ENCODE measurements at places on chromosomes 6 and 20. TPM values are rescaled to one million over a fixed set of nuclear protein-coding genes. Genes with fewer than 3 reads are reported as not detected.
A peak's percentile ranks its signal among the peaks of the same experiment; 100 is the strongest.

DNA sequence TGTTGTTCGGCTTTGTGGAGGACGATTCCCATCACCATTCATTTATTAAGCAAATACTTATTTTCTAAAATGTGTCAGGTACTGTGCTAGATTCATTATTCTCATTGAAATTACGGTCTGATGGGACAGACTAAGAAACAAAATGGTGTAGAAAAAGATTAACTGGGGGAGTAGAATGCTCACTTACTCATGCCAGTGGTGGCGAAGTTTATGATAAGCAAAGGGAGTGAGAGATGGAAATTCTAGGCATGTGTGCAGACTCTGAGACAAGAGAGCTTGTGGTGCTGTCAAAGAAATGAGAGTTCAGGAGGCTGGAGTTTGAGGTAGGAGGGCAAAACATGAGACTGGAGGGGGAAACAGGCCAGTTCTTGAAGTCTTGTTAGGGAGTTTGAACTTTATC lies 896 bp downstream of the RPP21 start:
- peak overlapping the region; percentile 64 for H3K27ac ChIP-seq
- peak overlapping the region; percentile 85 for H3K4me3 ChIP-seq
- H3K36me3 ChIP-seq, result peaks cover 16% of the 10 kb centered on the region
- peaks cover 11% of the 10 kb centered on the region for H3K4me1 ChIP-seq

DNA sequence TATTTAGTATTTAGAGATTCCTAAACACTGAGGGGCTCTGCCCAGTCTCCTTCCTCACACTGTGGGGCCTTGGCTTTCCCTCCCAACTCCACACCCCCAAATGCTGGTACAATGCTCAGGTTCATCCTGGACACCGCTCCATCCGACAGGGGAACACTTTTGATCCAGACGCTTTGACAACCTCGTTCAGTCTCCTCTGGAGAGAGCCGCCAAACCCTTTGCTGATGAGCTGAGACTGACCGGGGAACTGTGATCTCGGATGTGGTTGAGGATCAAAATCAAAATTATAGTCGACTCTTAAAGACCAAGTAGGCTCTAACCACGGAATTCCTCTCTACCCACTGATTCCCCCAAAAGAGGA lies 38.8 kb upstream of the HLA-E start:
- H3K4me1 ChIP-seq, result peaks cover 4% of the 10 kb centered on the region
- no peak overlapping the region for H3K27ac ChIP-seq

CNBD2 gene
- 4.6 TPM for total RNA-seq

HDGFL1 gene
- total RNA-seq, result not detected

TEAD3 gene
- 44.8 TPM for total RNA-seq

GRCh38 chr6:133034509-133035206 lies 206.5 kb upstream of the EYA4 start:
- no peak for DNase-seq
- H3K27me3 ChIP-seq, result peaks cover 7% of the 10 kb centered on the region
- no peak overlapping the region for H3K27ac ChIP-seq

DNA sequence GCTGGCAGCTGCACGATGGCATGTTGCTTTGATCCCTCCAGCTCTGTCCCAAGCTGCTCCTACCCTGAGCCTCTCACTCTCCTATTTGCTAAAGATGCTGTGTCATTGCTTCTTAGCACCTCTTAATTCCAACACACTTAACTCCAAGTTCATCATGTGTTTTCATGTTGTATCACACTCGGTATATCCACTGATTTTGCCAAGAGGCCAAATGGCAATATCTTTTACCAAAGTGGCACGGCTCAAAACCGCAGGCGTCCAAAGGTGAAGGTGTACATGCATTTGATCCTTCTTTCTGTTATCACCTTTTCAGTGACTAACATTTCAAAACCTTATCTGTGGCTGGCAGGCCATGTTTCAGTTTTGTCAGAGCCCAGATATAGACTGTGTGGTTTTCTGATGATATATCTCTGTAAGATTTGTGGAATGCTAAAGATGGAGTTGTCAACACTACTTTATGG lies 217.0 kb downstream of the TBX18 start:
- no peak overlapping the region for H3K4me3 ChIP-seq
- DNase-seq, result no peak
- H3K27ac ChIP-seq, result no peak overlapping the region
- H3K27me3 ChIP-seq, result no peaks in the 10 kb centered on the region
- no peaks in the 10 kb centered on the region for H3K4me1 ChIP-seq

DNA sequence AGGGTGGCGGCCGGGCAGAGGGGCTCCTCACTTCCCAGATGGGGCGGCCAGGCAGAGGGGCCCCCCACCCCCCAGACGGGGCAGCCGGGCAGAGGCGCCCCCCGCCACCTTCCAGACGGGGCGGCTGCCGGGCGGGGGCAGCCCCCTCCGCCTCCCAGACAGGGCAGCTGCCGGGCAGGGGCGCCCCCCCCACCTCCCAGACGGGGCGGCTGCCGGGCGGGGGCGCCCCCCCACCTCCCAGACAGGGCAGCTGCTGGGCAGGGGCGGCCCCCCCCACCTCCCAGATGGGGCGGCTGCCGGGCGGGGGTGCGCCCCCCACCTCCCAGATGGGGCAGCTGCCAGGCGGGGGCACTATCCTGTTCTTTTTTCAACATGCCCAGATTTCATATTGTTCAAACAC lies 78.2 kb upstream of the DST start:
- peaks cover 30% of the 10 kb centered on the region for H3K4me1 ChIP-seq
- H3K4me3 ChIP-seq, result no peak overlapping the region
- no peaks in the 10 kb centered on the region for H3K27me3 ChIP-seq

SPATS1 gene
- not detected for total RNA-seq

- H3K4me1 ChIP-seq, result peaks cover 2% of the 10 kb centered on the region
- no peak for DNase-seq
- H3K4me3 ChIP-seq, result no peak overlapping the region
- H3K36me3 ChIP-seq, result no peaks in the 10 kb centered on the region
Measured at GRCh38 chr6:99821164-99821563, 172.9 kb downstream of the MCHR2 start.

DNA sequence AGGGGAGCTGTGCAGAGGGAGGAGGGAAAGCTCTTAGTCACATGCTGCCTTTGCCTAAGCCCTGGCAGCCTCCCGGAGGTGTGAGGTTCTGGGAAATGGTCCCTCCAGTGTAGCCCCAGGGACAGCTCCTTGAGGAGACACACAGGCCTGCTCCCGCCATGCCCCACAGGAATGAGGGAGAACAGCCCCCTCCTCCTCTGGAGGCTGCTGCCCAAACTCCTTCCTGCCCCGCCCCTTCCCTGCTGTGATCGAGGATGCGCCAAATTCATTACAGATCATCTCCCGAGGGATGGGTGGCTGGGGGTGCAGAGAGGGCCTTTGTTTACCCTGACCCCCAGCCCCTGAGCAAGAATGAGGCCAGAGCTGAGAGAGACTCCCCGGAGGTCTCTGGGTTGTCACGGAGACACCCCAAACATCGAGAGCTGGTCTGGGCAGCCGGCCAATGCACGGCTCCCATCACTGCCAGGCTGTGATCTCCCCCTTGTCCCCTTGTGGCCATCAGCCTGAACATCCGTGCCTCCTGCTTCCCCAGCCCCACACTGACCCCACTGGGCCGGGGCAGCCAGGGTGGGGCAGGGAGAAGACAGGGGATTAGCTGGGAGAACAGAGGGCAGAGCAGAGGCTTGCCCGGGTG lies 8.4 kb downstream of the CYP21A2 start:
- no peak for DNase-seq
- peaks cover 26% of the 10 kb centered on the region for H3K4me1 ChIP-seq
- no peaks in the 10 kb centered on the region for H3K27me3 ChIP-seq
- H3K27ac ChIP-seq, result peak overlapping the region; percentile 94
- no peaks in the 10 kb centered on the region for H3K36me3 ChIP-seq
- H3K4me3 ChIP-seq, result no peak overlapping the region

DNA sequence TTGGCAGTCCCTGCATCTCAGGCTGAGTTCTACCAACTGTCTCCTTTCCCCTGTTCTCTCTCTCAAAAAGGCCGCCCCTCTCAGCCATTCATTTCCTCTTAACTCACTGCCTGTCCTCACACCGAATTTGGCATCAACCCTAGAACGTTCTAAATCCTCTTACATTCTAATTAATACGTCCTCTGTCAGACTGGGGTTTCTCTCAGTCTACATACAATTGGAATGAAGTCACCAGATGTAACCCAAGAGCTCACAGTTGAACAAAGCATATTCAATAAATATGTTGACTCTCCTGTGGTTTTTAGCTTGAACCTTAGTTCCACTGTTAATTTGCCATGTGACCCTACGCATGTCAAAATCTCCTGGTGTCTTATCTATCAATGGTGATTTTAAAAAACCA lies 269.6 kb downstream of the CLIC5 start:
- H3K4me3 ChIP-seq, result no peak overlapping the region
- H3K36me3 ChIP-seq, result peaks cover 1% of the 10 kb centered on the region
- peaks cover 13% of the 10 kb centered on the region for H3K4me1 ChIP-seq
- no peak for DNase-seq
- no peak overlapping the region for H3K27ac ChIP-seq
- H3K27me3 ChIP-seq, result peaks cover 20% of the 10 kb centered on the region

DNA sequence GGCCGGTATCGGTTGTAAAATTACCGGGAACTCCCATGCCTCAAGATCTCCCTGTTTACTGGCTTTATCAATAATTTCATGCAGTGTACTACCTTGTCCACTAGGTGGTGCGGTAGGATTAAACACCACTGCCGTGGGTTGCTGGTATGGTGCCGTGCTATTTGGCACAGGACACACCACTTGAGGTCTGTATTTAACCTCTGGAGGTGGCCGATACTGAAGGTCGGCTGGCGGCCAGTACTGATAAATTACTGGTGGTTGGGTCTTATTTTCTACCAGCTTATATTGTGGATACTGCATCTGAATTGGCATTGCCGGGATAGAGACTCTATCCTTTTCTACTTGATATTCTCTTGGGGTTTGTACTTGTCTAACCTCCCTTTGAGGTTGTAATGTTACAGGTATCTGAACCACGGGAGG lies 14.3 kb upstream of the PTCRA start:
- H3K27ac ChIP-seq, result no peak overlapping the region
- H3K4me1 ChIP-seq, result peaks cover 21% of the 10 kb centered on the region
- H3K27me3 ChIP-seq, result no peaks in the 10 kb centered on the region
- H3K4me3 ChIP-seq, result peak overlapping the region; percentile 54
- H3K36me3 ChIP-seq, result no peaks in the 10 kb centered on the region

- no peaks in the 10 kb centered on the region for H3K27me3 ChIP-seq
- DNase-seq, result no peak
- H3K4me3 ChIP-seq, result peak overlapping the region; percentile 90
- H3K4me1 ChIP-seq, result peaks cover 38% of the 10 kb centered on the region
- peak overlapping the region; percentile 97 for H3K27ac ChIP-seq
Measured at GRCh38 chr6:116369540-116369939, 1.2 kb upstream of the DSE start.

HSPA12B gene
- total RNA-seq, result not detected

PDYN gene
- total RNA-seq, result not detected

GRCh38 chr20:33284284-33284683 lies 1.3 kb downstream of the BPIFB1 start:
- H3K4me1 ChIP-seq, result no peaks in the 10 kb centered on the region
- no peaks in the 10 kb centered on the region for H3K36me3 ChIP-seq
- no peak overlapping the region for H3K27ac ChIP-seq

GRCh38 chr6:158863646-158864045 lies 44.5 kb upstream of the EZR start:
- no peak overlapping the region for H3K4me3 ChIP-seq
- H3K27me3 ChIP-seq, result no peaks in the 10 kb centered on the region
- H3K27ac ChIP-seq, result no peak overlapping the region
- H3K4me1 ChIP-seq, result peaks cover 8% of the 10 kb centered on the region
- H3K36me3 ChIP-seq, result no peaks in the 10 kb centered on the region
- no peak for DNase-seq

All from osteocyte (in vitro differentiated cells).